ENCODE measurements at places on chromosomes 3 and 15.

DNA sequence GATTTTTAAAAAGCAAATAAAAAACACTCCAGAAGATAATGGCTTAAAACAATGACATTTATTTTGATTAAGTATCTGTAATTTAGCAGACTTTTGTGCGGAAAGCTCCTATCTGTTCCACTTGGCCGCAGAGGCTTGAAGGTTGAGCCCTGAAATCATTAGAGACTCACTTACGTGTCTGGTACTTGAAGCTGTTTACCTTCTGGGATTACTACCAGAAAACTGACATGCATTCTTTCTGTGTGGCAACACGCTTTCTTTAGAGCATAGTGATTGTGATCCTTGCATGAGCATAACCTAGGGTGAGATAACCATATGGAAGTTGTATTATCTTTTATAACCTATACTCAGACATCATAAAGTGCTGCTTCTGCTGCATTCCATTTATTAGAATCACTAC lies 298.5 kb downstream of the SI start:
- DNase-seq = peak; percentile 40

- DNase-seq = no peak
Measured at GRCh38 chr3:104411757-104412156, 955.0 kb upstream of the ALCAM start.

- no peak for DNase-seq
Measured at GRCh38 chr3:16298891-16299290, 33.9 kb downstream of the OXNAD1 start.

- DNase-seq = no peak
Measured at GRCh38 chr3:150928234-150928633, 23.0 kb upstream of the MINDY4B start.

DNA sequence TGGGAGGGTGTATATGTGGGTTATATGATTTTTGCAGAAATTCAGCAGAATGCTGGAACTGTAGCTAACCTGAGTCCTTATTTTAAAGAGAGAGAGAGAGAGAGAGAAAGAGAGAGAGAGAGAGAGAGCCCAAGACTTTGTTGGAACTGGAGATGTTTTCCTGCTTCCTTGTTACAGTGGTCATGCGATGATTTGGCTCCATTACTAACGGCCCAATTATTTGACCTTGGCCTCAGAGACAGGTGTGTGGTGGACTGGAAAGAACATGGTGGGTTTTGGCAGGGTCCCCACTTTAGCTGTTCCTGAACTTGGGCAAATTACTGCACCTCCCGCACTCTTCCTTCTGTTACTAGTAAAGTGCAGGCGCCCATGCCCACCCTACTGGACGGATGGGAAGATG lies 14.8 kb upstream of the ACSBG1 start:
- no peak for DNase-seq

- no peak for DNase-seq
Measured at GRCh38 chr15:96544162-96544756, 213.8 kb downstream of the NR2F2 start.

GRCh38 chr3:63762180-63762579 lies 56.9 kb upstream of the C3orf49 start:
- no peak for DNase-seq

- DNase-seq = peak; percentile 34
Measured at GRCh38 chr3:144380849-144381248, 409.2 kb downstream of the DIPK2A start.

DNA sequence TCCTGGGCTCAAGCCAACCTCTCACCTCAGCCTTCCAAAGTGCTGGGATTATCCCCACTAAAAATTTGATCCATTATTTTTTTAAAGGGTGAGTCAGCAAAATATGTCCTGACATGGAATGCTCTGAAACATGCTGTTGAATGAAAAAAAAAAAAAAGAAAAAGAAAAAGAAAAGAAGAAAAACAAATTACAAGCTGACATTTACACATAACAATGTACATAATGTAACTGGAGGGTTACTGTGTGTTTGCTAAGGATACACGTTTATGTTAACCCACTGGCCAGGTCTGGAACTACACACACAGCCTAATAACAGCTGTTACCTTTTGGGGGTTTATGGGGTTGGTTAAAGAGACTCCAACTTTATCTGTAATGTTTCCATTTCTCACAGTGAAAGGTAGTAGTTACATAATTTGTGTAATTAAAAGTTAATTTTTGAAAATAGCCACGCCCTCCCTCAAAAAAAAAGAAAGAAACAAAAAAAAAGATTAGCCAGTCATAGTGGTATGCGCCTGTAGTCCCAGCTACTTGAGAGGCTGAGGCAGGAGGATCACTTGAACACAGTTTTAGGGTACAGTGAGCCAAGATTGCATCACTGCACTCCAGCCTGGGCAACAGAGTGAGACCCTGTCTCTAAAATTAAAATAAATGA lies 3.1 kb upstream of the MESP2 start:
- DNase-seq = no peak

- DNase-seq = no peak
Measured at GRCh38 chr3:127903611-127904375, 11.2 kb upstream of the KBTBD12 start.

DNA sequence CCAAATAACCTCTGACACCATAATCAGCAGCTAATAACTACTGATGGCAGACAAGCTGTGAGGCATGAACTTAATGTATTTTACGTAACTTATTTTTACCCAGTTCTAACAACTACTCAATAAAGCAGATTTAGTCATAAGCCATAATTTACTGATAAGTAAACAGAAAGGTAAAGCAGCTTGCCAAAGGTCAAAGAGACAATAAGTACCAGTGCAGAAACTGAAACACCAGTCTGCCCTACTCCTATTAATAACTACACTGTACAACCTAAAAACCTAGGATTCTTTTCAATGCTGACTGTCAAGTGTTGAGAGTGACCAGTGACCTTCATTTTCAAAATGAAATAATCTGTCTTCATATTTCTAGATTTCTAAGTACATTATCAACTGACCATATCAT lies 152.2 kb downstream of the NR2E3 start:
- DNase-seq = no peak

- DNase-seq = no peak
Measured at GRCh38 chr3:81744366-81744765, 17.1 kb downstream of the GBE1 start.

DNA sequence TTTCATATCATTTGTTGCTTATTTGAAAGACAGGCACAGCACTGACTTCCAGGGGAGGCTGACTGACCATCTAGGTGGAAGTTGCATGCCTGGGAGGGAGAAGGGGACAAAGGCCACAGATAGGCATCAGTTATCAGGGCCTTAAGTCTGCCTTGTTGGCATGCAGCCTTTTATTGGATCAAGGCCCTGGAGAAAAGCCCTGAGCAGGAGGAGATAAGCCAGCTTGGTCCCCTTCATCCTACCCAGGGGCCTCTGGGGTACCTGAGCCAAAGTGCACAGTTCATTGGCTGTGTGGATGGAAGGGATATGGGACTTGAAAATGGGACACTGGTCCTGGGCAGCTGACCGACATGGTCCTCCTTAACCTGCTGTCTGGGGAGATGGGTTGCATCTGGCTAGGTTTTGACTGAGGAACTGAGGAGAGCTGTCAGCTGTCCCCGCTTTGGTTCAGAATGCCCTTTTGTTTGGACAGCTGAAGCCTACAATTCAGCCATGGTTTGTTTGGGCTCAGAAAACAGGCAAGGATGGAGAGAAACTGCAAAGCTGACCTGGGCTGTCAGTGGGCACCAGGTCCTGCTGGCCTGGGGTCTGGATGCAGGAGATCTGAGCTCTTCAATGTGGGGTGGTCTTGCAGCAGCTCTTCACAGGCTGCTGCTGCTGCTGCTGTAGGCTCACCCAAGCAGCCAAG lies 60.0 kb downstream of the FLNB start:
- no peak for DNase-seq

- no peak for DNase-seq
Measured at GRCh38 chr15:34047893-34048775, 9.1 kb upstream of the AVEN start.

DNA sequence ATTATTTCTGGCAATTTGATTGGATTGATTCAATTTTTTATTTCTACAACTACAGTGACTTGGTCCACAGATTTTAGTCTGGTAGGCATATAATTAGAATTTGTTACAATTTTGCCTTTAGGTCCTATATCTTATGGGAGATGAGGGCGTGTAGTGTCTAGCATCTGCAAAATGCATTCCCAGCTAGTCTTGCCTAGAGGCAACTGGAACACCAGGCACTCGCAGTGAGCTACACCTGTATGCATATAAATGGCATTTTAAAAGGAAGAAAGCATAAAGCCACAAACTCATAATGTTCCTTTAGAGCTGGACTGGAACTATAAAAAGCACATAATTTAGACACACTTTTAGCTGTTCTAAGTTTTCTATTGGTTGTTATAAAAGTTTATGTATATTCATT lies 17.9 kb upstream of the SPPL2A start:
- DNase-seq = peak; percentile 20

DNA sequence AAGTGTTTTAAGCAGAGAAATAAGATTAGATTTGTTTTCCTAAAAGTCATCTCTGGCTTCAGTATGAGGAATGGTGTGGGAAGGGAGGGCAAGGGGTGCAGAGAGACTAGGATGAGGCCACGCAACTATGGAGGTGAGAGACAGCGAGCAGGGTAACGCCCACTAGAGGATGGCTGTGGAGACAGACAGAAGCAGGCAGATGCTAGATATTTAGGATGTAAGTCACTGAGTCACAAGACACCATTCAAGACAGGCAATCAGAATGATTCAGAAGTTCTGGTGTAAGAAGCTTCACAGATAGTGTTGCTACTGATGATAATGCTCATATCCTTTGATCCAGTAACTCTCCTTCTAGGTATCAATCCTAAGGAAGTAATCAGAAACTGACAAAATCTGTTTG lies 19.1 kb downstream of the HSPBAP1 start:
- no peak for DNase-seq

- no peak for DNase-seq
Measured at GRCh38 chr3:58004973-58005372, 3.2 kb upstream of the FLNB start.

- DNase-seq = no peak
Measured at GRCh38 chr15:39338251-39338650, 242.6 kb upstream of the THBS1 start.

DNA sequence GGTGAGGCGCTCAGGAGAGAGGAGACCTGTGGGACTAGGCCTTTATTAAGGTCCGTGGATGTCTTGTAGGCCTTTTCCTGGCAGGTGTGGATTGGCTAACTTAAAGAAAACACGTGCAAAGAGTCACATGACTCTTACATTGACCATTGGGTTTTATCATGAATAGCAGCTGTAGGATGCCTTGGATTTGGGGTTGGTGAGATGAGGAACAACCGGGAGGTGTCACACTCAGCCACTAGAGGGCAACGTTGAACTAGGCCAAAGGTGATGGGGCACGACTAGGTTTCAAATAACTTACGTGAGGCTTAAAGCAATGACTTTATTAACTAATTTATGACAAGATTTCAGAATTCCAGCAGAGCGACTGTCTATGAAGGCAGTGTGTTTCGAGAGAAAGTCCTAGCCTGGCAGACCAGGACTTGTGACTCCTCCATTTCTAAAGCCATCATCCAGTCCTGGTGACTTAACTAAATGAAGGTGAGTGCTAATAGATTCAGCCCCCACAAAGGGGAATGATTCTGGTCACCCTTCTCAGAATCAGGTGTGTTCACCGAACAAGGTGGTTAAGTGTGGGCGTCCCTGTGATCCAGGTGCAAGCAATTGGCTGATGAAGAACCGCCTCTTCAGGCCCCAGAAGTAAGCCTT lies 345.6 kb downstream of the MCTP2 start:
- peak; percentile 12 for DNase-seq

GRCh38 chr3:148214705-148215104 lies 483.0 kb upstream of the AGTR1 start:
- no peak for DNase-seq

GRCh38 chr15:39592500-39592899 lies 11.6 kb downstream of the THBS1 start:
- DNase-seq = no peak

DNA sequence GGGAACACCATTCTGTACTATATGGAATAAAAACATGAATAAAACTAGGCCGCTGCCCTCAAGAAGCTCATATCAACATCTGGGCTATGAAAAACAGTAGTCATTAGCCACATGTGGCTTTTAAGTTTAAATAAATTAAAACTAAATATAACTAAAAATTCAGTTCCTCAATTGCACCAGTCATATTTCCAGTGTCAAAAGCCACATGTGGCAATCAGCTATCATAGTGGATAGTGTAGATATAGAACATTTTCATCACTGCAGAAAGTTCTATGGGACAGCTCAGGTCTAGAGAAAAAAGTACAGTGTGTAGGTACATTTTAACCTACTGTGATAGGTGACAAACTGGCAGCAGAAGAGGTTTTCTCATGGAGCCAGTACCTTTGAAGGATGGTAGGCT lies 261.4 kb downstream of the FOXP1 start:
- DNase-seq = no peak

DNA sequence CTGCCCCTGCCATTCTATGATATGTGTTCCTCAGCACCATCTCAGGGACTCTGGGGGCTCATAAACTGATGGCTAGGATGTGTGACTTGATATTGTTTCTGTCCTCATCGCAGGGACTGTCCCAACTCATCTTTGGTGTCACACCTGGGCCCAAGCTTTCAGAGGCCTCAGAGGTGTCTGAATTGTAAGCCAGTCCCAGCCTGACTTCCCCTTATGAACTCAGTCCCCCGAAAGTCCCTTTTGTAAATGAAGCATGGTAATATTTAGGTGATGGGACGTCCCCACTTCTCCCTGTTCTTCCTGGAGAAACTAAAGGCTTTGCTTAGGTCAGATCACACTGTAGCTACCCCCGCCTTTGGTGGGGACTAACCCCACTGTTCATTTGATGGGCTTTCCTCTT lies 142.4 kb upstream of the TLE3 start:
- DNase-seq = no peak

All from NCI-H345 (cell line).